Esophagus muscularis mucosa (tissue), 4 donors: ENCODE measurements at places on chromosomes 4 and X. TPM values are rescaled to one million over a fixed set of nuclear protein-coding genes. Genes with fewer than 3 reads are reported as not detected.

Gene SCARB2
- 118 TPM for total RNA-seq

Gene HPGDS
- total RNA-seq, result 1.2 TPM

GRCh38 chr4:8653326-8654000, 60.9 kb downstream of the CPZ start:
- DNase-seq, result no peak

Gene GRIA2
- 0.06 TPM for total RNA-seq

DNA sequence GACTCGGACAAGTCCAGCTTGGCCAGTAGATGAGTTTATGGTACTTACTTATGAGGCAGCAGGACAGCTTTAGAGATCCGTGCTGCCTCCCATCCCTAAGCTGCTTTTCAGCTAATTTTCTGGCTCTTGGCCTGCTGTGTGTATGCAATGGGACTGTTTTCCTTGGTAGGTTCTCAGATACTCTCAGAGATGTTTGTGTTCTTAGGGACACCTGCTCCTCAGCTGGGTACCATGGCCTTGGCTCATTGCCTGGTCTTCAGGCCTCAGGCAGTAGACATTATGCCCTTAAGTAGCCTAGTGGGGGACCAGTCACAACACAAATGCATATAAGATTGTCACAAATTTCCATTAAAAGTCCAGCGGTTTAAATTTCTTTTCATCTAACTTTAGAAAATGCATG, 688.0 kb downstream of the PCDH7 start:
- DNase-seq, result no peak

- DNase-seq, result no peak
Measured at GRCh38 chrX:46837558-46838485, 979 bp downstream of the RP2 start.

- no peak for DNase-seq
Measured at GRCh38 chrX:40155589-40156469, 58.1 kb upstream of the BCOR start.

GRCh38 chr4:102694791-102695190, 66.0 kb downstream of the MANBA start:
- no peak for DNase-seq

Gene PABPC5
- 3.7 TPM for total RNA-seq

GRCh38 chrX:63012574-63012973, 338.6 kb downstream of the SPIN4 start:
- no peak for DNase-seq

DNA sequence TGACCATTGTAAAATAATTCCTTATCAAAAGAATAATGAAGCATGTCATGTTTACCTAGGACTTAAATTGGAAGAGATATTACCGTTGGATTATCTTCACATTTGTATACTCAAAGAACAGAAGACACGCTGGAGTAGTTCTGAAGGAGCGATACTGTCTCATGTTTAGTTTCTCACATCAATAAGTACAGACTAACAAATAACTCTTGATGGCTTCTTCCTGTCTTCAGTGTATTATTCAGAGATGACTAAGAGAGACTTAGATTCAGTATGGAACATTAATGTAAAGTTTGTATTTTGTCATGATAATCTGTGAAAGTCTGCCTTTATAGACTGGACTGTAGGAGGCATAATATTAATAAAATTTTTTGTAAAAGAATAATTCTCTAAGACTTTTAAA, 72.7 kb downstream of the SPRY1 start:
- no peak for DNase-seq
